ENCODE measurements at places on chromosomes 4 and X.

DNA sequence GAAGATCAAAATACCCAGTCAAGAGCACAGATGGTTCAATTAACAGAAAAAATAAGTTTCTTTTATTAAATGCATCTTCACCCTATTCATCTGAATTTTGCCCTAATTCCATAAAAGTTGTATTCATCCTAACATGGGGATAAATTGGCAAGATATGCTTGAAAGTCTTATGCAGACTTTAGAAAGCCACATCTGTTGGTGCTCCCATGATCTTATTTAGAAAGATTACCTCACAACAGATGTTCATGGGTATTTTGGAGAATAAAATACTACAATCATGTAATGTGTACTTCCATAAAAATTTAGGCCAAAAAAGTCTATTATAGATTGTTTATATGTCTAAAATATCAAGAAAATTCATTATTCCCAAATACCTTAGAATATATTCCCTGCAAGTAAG, 510.3 kb downstream of the TECRL start:
- DNase-seq, result no peak

- no peak for DNase-seq
Measured at GRCh38 chrX:16664074-16664473, 14.1 kb downstream of the S100G start.

DNA sequence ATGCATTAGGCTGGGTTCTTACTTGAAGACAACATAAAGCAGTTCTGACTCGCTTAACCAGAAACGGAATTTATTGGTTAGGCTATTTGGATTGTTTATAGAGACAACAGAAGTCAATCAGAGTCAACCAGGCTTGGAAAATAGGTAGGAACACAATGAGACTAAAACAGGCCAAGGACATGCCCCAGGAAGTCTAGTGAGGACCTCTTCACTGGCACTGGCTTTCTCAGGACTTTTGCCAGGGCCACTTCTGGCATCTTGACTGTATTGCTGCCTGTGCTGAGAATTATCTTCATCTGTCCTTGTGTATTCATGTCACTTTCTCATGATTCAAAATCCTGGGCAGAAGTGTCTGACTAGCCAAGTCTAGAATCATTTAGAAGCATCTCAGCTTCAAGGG, 19.6 kb downstream of the PGAM4 start:
- DNase-seq, result no peak

DNA sequence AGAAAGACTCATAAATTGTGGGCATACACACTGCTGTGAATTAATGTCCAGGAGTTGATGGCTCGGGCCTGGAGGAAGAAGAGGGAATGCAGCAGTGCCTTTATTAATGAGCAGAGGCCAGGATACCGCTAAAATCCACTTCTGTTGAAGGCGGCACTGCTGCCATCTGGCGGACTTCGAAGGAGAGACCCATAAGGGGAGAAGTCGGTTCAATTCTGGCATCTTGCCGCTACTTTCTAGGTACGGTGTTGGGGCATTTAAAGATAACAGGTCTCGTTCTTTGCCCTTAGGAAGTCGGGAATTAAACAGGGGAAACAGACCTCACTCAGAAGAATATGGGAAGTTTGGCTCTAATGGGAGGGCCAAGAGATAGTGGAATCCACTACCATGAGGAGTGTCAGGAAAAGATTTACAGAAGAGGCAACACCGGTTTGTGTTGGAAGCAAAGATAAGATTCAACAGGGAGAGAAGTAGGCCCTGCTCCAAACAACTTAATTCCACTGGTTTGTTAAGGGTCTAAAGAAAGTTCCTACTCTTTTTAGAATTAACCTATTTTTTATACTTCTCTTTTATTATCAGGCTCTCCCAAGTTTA, 133.6 kb upstream of the GIMD1 start:
- DNase-seq, result peak; percentile 9

- no peak for DNase-seq
Measured at GRCh38 chr4:85956293-85956945, 403.4 kb downstream of the MAPK10 start.

- no peak for DNase-seq
Measured at GRCh38 chrX:9327086-9327746, 137.6 kb upstream of the TBL1X start.

- DNase-seq, result no peak
Measured at GRCh38 chrX:34563804-34564203, 93.3 kb downstream of the TMEM47 start.

DNA sequence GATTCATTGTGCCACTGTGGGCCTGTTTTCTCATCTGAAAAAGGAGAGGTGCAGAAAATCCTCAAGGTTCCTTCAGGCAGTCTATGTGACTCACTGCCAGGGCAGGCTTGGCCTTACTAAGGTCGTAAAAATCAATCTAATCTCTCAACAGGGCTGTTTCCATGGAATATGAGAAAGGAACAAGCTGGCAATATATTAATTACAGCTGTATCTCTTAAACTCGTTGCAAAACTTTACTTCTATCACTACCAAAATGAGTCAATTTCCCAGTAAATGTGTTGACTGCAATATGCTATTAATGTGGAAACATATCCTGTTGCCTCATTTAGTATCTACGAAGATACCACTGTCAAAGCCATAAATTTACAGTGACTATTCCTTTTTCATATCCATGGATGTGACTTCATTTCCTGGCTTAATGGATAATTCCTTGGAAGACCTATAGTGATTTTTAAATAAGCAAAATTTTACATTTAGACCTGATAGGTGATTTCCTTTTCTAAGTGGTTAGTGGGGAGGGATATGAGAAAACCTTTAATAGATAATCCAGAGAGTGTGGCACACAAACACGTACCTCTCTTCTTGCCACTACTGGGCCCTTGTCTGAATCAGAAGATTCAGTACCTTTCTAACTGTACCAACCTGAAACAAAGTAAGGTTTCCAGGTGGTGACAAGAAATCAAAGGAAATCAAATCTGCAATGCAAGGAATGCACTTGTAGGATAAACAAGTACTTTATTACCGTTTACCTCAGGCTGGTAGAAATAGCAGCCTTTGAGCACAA, 127.4 kb upstream of the FTHL17 start:
- no peak for DNase-seq

DNA sequence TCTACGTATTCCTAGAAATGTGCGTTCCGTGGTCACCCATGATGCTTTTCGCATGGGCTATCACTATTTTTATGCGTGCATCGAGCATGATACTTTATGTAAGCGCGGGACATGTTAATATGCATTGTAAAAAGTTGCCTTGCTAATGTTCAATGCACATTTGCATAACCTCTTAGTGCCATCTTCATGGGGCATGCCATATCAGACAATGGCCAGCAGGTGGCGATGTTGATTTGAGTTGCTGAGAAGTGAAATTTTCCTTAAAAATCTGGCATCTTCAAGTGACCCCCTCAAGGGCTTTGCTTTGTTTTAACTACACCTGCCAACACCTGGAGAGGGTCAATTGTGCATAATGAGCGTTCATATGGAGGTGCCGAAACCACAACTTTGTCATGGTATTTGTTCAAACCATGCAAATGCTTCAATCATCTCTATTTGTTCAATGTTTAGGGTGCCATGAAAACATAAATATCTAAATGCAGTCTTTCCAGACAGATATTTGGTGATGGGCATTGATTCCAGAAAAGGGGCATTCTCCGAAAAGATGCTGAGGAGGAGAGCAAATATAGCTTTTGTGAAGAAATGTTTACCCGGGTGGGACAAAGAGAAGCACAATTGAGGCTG, 833.9 kb upstream of the PRKX start:
- peak; percentile 47 for DNase-seq

GRCh38 chr4:7741946-7742806, 197.5 kb downstream of the AFAP1 start:
- no peak for DNase-seq

DNA sequence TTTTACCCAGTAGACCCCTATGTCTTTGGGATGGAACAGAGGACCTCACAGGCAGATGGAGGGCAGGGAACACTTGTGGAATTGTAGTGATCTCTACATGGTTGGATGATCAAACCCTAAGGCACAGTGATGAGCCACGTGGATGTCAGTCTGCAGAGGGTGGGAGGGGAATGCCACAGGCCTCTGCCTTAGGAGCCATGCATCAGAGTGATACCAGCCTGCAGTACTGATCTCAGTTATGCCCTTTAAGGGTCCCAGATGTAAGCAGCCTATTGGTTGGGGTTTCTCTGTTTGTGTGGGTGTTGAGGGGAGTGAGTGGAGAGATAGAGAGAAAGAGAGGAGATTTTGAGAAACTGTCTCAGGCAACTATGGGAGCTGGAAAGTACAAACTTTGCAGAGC, 39.9 kb upstream of the XAGE1B start:
- no peak for DNase-seq

DNA sequence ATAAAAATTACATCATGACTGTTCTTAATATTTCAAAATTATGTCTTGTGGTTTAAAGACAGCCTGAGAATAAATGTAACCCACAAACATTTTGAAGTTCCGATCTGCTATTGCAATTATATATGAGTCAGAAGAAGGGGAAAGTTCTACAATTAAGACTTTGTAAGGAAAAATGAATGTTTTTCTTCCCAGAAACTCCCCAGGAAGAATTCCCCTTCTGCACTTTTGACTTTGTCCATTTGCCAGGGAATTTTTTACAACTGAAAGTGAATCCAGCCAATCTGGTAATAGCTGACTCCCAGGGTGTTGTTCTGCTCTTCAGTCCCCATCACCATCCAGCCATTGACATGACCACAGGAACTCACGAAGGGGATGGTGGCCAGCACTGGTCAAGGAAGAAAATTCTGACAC, 61.6 kb upstream of the NOCT start:
- DNase-seq, result no peak

All from CD4-positive, alpha-beta T cell treated with Interleukin-6 for 4 hours (primary cell).